ENCODE measurements at places on chromosomes 6 and 20. TPM values are rescaled to one million over a fixed set of nuclear protein-coding genes. Genes with fewer than 3 reads are reported as not detected.

Gene SLPI
- 0.17 TPM for total RNA-seq

Gene MOCS1
- total RNA-seq: 21.8 TPM

Gene FNDC1
- under 0.01 TPM for total RNA-seq

GRCh38 chr6:79810185-79810705 lies 137.1 kb downstream of the ELOVL4 start:
- no peak for DNase-seq

GRCh38 chr6:142478117-142478516 lies 176.3 kb downstream of the ADGRG6 start:
- DNase-seq: peak; percentile 44

Gene MYCT1
- under 0.01 TPM for total RNA-seq

- DNase-seq: no peak
These were observed 259.3 kb downstream of the NRN1 start for GRCh38 chr6:5747379-5747778.

DNA sequence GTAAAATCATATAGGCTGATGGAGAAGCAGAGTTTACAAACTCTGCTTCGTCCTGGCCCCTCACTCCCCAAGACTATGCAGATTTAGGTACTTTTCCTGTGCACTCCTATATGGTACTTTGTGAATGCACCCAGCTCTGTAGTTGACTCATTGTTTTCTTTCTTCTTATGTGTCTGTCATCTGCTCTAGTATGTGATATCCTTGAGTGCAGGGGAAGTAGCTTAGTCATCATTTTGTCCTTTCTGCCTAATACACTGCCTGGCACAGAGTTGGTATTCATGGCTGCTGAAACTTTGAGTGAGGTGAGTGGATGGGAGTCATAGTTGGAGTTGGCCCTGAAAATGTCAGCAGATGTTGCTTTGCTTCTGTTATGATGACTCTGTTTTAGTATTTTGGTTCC lies 222.6 kb downstream of the RNF144B start:
- no peak for DNase-seq

Gene TREM1
- total RNA-seq: 0.26 TPM

DNA sequence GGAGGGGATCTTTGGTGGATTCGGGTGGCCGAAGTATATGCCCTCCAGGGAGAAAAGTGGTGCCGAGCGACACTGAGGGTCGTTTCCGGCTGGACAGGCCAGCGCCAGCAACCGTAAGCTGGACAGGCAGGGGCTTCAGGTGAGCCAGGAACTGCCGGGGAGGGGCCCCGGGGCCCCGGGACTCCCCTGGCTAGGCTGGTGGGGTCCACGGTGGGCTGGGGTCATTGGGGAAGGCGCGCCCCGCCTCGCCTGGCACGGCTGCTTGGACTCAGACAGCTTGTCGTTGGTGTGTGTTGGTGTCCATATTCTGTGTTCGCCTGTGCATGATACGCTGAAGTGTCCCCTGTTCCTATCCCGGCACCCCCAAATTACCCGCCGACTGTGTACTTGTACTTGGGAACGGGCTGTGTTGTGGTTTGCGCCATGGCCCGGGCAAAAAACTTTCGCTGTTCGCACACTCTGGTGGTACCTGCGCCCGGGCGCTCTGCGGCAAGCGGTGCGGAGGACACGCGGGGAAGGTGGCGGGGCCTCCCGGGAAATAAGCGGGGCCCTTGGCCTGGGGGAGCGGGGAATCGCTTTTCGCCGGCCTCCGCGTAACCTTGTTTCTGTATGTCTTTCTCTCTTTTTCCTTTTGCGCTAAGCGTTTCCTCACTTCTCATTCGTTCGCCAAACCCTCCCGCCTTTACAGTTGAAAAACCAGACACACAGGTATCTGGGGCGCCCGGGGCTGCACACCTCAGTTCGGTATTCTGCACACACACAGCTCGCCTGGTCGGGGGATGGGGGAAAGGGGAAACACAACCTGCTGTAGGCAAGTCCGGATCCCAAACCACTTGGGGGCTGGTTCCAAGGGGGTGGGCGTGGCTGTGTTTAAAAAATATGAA lies 3.2 kb downstream of the GNAS start:
- DNase-seq: no peak

Gene DCDC2
- not detected for total RNA-seq

GRCh38 chr20:61186771-61187472 lies 65.1 kb upstream of the CDH4 start:
- DNase-seq: peak; percentile 70

GRCh38 chr6:38259736-38260135 lies 380.0 kb downstream of the BTBD9 start:
- DNase-seq: peak; percentile 53

Gene C6orf15
- not detected for total RNA-seq

Gene MYO6
- 14.4 TPM for total RNA-seq

DNA sequence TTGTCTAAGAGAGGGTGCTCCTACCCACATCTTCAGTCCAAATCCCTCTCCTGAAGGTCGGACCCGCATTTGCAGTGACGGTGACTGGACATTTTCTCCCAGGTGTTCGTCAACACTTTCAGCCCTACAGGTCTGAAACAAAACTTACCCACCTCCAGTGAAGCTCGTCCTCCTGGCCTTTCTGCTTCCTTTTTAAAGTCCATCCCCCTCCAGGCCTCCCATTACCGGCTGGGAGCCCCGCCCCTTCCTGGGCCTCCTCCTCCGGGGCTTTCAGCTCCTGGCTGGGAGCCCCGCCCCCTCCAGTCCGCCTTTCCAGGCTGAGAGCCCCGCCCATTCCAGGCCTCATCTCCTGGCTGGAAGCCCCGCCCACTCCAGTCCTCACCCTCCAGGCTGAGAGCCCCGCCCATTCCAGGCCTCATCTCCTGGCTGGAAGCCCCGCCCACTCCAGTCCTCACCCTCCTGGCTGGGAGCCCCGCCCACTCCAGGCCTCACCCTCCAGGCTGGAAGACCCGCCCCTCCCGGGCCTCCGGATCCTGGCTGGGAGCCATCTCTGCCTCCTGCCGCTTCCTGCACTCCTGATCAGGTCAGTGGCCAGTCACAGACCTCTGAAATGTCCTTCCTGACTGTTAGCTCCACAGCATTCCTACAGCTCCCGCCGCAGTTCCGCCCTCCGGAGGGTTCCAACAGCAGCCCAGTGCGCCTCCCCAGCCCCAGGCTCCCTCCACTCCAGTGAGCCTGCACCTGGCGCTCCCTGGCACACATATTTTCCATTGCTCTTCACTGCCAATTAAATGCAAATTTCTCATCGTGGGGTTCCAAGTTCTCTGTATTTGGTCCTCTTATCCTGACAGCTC lies 98.5 kb downstream of the LY86 start:
- DNase-seq: peak; percentile 74

DNA sequence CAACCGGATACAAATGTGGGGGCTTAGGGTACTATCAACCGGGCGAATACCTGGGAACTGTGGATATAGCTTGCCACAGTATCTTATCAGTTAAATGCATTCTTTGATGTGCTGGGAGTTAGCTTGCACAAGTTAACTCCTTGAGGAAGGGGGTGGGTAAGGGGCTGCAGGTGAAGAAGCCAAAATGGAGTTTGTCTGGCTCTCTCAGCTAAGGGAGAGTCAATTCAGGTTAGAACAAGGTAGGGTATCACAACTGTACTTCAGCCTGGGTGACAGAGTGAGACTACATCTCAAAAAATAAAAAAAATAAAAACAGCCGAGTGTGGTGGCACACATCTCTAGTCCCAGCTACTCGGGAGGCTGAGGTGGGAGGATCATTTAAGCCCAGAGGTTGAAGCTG lies 8.5 kb upstream of the BTN1A1 start:
- no peak for DNase-seq

GRCh38 chr6:5570641-5571040 lies 309.3 kb downstream of the FARS2 start:
- DNase-seq: no peak

DNA sequence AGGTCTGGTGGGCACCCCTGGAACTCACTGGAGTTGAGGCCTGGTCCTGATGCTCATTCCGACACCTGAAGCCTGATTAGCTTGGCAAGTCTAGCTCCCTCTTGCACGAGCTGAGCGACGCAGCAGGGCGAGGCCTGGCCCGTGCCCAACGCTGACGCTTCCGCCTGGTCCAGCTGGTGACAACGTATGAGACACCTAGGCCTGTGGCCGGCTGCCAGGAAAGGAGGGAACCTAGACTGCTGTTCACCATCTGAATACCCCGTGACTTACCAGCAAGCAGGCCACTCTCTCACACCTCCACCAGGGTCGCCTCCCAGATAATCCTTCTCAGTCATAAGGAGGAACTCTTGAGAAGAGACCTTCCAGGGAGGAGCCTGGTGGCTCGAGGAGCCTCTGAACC lies 24.5 kb downstream of the YTHDF1 start:
- no peak for DNase-seq

GRCh38 chr6:19833947-19834346 lies 3.2 kb upstream of the ID4 start:
- DNase-seq: no peak

Gene ARFGEF3
- total RNA-seq: under 0.01 TPM

Gene IER3
- total RNA-seq: 43.3 TPM

DNA sequence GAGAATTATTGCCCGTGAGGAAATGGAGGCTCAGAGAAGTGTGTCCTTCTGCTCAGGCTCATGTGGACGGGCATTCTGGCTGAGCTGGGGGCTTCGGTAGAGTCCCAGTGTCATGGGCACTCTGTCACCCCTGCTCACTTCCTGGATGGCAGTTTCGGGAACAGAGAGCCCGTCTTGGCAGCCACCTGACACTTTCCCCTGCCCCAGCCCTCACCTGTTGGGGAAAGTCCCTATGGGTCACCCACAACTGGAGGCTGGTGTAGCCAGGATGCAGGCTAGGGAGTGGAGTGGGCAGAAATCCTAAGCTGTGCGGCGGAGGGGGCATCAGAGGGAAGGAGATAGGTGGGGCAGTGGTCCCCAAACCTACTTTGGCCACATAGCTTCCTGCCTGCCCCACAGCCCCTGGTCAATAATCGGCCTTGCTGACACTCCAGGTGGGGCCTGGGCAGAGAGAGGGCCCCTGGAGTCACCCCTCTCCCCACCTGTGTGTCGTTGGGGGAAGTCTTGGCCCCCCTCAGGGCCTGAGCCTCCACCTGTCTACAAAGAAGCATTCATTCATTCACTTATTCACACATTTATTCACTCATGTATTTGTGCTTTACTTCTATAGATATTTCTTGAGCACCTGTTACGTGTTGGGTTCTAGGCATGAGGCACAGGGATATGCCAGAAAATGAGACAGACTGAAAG lies 40.5 kb downstream of the SNAI1 start:
- no peak for DNase-seq

- peak; percentile 8 for DNase-seq
These were observed 8.5 kb downstream of the TRIM15 start for GRCh38 chr6:30171677-30172471.

Gene PTCRA
- total RNA-seq: not detected

Gene BACH2
- total RNA-seq: 1.5 TPM

DNA sequence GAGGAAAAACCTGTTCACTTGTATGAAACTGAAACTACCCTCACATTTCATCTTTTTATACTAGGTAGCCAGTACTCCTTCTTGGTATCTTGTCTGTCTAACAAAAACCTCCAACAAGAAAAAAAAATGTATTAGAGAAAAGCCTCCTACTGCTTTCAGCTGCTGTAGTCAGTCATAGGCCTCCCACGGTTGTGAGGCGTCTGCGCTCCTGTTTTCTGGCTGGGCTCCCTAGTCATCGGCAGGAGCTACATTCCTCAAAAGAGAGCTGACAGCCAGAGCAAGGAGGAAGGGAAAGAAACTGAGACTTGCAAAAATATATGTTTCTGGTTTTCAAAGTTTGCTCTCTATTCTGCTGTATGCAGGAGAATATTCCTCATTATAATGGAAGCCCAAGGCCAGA lies 517.0 kb downstream of the LMBRD1 start:
- no peak for DNase-seq

DNA sequence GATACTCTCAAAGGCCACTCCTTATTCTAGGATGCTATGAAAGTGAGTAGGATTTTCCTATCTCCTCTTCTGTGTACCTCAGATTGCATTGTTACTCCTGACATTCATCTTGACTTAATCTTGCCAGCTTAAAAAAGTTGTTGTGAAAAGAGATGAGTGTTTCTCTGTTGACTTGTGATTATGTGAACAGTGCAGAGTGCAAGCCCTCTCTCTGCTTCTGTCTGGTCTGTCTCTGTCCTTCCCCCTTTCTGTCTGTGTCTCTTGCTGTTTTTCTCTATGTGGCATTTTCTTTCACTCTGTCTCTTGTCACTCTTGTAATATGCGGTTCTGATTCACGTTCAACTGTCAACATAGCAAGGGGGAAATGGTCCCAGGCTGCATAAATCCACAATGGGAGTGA lies 306.6 kb downstream of the FARS2 start:
- no peak for DNase-seq

GRCh38 chr20:59584278-59584925 lies 19.9 kb upstream of the PHACTR3 start:
- no peak for DNase-seq

- no peak for DNase-seq
These were observed 72.7 kb downstream of the QRSL1 start for GRCh38 chr6:106702046-106702445.

GRCh38 chr6:167122827-167123657 lies at the start of gene CCR6:
CCR6 (plus strand) TSS chr6:167123096; CDS start chr6:167136135, 13,039 bp downstream.
- no peak for DNase-seq

Gene FERMT1
- total RNA-seq: 3.3 TPM

- no peak for DNase-seq
These were observed 49.5 kb upstream of the FBXO30 start for GRCh38 chr6:145863988-145864616.

DNA sequence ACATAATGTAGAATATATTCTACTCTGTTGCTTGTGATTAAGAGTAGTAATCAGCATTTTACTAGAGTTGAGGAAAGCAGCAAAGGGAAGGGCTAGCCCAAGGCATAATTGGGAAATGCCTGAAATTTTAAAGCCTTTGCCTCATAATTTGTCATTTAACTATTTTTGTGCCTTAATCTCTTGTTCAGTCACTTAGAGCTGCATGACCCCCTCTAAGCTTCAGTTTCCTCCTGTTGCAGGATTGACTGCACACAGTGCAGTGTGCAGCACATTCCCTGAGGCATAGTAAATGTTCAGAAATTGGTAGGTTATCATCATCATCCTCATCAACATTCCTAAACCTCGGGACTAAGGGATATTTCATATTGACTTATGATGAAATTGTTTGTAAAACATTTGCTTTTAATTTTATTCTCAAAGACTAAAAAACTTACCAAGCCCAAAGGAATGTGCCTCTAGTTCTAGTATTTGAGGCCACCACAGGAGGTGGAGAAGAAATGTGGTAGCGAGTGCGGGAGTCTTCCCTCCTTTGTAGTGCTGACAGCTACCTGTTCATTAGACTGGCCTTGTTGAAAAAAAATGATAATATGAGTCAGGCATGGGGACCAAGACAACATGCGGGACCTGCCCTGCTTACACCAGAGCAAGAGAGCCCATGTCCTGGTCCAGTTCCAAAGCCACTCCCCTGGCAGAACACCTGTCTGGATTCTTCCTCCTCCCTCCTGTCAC lies 14.8 kb upstream of the TENT5A start:
- DNase-seq: peak; percentile 68

Gene SLC22A1
- total RNA-seq: 0.26 TPM

DNA sequence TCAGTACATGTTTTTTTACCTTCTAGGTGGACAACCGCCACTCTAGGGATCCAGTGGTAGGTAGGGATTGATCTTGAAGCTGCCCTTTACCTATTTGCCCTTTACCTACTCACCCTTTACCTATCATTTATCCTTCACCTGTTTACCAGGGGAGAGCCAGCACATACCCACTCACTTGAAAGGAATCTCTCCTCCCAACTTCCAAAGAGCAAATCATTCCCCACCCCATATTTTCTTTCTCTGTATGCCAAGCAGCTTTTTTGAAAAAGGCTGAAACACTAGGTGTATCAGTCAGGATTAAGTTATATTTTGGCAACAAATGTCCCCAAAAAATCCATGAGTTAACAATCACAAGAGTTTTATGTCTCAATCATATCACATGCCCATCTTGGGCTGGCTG lies 10.5 kb upstream of the EPM2A start:
- no peak for DNase-seq

GRCh38 chr6:163406366-163406765 lies 8.2 kb upstream of the QKI start:
- no peak for DNase-seq

Measured in fibroblast of lung (primary cell).